Frontal cortex (tissue), 4 donors: ENCODE measurements at places on chromosomes 2 and 18.

GRCh38 chr2:147177071-147177857 lies 667.6 kb upstream of the ACVR2A start:
- DNase-seq: no peak

- no peak for DNase-seq
Observed at GRCh38 chr2:20877960-20878359, 55.1 kb upstream of the LDAH start.

DNA sequence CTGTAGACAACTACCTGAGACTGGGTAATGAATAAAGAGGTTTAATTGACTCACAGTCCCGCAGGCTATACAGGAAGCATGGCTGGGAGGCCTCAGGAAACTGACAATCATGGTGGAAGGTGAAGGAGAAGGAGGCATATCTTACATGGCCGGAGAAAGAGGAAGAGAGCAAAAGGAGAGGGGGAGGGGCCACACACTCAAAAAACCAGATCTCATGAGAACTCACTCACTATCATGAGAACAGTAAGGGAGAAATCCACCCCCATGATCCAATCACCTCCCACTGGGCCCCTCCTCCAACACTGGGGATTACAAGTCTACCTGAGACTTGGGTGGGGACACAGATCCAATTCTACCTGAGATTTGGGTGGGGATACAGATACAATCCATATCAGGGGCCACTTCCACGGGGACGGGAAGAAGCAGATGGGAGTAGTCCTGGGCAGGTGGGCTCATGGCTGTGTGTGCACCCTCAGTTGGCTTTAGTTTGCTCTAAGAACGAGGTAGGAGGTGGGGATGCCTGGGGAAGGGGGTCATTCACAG lies 9.9 kb downstream of the MAB21L4 start:
- DNase-seq: no peak

GRCh38 chr18:10320791-10321190 lies 133.6 kb upstream of the APCDD1 start:
- no peak for DNase-seq

DNA sequence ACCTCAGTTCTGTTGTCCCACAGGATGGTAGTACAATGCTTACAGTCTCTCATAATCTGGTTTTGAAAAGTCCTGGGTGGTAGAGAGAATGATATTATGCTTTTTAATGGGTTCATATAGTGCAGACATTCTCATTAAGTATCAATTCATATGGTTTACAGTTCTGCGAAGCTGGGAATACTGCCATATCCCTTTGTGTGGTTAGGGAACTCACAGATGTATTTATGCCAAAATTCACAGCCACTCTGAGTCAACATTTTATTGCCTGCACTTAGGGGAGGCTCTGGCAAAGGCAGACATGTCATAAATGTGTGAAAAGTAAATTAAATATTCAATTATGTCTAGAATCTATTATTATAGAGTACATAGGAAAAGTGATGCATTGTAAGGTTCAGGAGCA lies 808.2 kb downstream of the SUCLG1 start:
- DNase-seq: no peak

DNA sequence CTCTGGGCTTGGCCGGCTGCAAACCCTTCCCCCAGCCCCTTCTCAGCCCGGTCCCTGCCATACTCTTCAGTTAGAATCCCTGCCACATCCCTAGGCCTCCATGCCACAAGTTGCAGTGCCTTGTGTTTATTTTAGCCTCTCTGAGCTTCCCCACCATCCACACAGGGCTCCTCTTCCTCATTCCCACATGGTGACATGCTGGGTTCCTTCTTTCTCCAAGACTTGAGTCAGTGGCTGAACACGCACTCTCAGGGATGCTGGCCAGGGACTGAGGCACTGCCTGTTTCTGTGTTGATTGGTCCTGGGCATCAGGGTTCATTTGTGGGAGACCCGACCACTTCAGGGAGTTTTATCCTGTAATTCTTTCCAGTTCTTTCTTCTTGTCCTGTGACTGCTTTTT lies 56.3 kb downstream of the KCNS3 start:
- DNase-seq: no peak

GRCh38 chr2:166090908-166091307 lies 36.9 kb downstream of the SCN1A start:
- DNase-seq: no peak
